ENCODE measurements at places on chromosomes 12 and 14.

DNA sequence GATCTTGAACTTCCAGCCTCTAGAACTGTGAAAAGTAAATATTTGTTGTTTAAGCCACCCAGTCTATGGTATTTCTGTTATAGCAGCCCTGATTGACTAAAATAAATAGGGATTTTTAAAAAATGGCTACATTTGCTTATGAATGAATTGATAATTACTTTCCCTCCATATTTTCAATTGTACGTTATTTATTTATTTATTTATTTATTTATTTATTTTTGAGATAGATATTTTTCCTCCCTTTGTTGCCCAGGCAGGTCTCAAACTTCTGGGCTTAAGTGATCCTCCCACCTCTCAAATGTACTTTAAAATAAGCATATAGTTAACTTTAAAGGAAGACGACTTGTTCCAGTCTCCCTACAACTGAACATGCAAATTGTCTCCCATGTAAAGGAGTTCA is 76.0 kb upstream of the HMGA2 start:
- DNase-seq = no peak

DNA sequence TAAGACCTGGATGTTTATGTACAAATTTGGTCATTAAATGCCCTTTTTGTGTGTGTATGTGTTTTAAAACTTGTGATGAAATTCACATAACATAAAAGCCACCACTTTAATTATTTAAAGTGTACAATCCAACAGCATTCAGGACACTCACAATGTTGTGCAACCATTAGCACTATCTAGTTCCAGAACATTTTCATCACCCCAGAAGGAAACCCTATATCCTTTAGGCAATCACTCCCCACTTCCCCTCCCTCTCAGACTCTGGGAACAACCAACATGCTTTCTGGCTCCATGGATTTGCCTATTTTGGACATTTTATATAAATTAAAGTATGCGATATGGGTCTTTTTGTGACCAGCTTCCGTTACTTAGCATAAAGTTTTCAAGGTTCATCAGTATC is 124.6 kb downstream of the TTC7B start:
- DNase-seq = no peak

DNA sequence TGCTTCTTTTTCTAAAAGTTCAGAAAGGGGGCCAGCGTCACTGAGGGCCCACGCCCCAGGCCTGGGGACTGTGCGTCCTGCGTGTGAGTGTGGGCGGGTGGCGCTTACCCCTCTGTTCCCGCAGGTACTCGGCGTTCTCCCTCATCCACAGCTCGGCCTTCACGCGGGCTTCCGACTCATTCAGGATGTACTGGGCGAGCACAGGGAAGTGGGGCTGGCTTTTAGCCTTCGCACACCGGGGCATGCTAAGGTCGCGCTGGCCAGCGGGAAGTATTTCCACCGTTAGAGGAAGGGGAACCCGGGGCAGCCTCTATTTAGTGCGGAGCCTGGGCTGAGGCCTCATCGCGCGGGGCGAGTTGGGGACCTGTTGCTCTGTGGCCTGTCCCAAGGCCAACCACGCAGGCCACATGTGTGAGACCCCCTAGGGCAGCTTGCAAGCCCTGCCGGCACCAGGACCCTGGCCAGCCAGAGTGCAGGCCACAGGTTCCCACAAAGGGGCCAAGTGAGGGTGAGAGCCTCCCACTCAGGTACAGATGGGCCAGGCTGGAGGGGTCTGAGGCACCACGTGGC is 29.2 kb upstream of the BTBD6 start:
- no peak for DNase-seq

- peak; percentile 53 for DNase-seq
Measured at GRCh38 chr12:67069451-67070306, 199.5 kb upstream of the CAND1 start.

GRCh38 chr12:45915405-45915804 is 75.0 kb downstream of the SCAF11 start:
- no peak for DNase-seq

DNA sequence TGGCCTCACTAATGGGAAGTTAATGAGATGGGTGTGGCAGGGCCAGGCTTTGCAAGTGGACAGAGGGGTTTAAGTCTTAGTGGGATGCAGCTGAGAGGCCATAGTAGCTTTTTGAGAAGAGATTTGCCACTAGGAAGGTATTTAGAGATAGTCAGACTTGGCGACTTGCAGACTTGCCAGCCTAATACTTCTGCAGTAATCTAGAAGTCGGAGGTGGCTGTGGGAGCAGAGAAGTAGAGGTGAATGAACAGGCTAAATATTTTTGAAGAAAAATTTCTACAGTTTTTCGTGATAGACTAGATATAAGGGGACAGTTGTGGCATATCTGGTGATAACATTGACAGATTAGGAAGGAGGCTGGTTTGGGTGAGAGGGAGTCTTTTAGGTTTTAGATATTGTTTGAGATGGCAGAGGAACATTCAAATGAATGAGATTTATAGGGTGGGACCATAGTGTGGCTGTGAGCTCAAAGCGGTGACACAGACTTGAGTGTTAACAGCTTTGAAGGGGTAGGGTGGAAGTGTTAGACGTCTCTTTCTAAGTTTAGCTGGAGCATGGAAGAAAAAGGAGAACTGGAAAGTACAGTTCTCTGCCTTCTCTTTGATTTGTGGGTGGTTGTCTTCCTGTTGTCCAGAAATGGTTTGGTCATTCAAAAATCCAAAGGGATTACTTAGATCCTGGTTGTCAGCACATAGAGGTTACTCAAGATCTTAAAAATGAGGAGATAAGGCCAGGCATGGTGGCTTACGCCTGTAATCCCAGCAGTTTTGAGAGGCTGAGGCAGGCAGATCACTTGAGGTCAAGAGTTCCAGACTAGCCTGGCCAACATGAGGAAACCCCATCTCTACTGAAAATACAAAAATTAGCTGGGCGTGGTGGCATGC is 44.9 kb downstream of the MAPKAPK5 start:
- DNase-seq = no peak

DNA sequence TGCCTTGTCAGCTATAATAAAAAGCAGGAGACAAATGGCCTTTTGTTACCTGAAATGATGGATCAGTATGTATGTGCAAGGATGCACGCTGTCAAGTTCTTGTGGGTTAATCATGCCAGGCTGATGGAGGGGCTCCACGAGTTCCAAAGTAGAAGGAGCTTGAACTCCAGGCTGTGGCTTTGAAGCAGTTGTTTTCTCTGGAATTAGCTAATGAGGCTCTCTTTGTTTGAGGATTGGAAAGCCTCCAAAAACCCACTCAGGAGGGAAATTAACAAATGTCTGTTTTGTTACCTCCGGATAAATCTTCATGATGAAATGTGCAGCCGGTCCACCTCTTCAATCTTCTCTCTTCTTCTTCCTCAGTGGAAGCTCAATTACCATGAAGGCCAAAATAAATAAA is 605.5 kb downstream of the DIO2 start:
- DNase-seq = no peak
